ENCODE measurements at places on chromosomes 7 and 10. TPM values are rescaled to one million over a fixed set of nuclear protein-coding genes. Genes with fewer than 3 reads are reported as not detected.

GRCh38 chr10:33635967-33636515, 301.6 kb upstream of the NRP1 start:
- no peak overlapping the region for H3K27ac ChIP-seq
- no peaks in the 10 kb centered on the region for H3K36me3 ChIP-seq
- H3K4me1 ChIP-seq, result no peaks in the 10 kb centered on the region
- no peak for DNase-seq

- DNase-seq, result no peak
- H3K4me3 ChIP-seq, result peak overlapping the region; percentile 93
- H3K4me1 ChIP-seq, result peaks cover 9% of the 10 kb centered on the region
- H3K27ac ChIP-seq, result peak overlapping the region; percentile 84
- peaks cover 18% of the 10 kb centered on the region for H3K36me3 ChIP-seq
These were observed 951 bp downstream of the ZNF25 start for GRCh38 chr10:37975401-37975991.

DNA sequence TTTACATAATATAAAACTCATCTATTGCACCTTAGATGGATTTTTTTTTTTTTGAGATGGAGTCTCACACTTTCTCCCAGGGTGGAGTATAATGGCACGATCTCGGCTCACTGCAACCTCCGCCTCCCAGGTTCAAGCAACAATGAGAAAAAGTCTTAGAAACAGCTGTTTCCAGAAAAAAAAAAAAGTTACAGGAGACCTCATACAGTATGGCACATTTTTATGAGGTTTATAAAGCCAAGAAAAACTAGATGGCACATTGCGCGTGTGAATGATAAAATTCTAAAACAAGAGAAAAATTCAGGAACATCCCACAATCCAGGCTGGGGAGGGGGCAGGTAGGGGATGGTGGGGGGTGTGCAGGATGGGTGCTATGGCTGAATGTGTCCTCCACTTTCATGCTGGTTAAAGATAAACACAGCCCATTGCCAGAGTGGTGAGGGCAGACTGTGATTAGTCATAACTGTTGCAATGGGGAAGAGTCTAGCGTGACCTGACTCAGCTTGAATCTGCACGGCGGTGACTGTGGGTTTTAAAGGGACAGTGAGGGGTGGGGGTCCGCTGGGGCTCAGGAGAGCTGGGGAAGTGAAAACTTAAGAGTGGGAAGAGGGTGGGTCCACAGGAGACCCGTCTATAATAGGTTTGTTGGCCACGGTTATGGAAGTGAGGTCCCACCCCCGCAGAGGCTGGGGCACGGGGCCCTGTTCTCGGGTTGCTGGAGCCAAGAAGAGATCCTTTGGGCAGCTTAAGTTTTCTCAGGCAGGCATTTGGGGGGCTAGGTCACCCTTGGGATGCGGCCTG, 11.9 kb upstream of the LRRC27 start:
- H3K27me3 ChIP-seq, result no peaks in the 10 kb centered on the region
- H3K4me1 ChIP-seq, result peaks cover 38% of the 10 kb centered on the region
- H3K36me3 ChIP-seq, result peaks cover 9% of the 10 kb centered on the region
- H3K27ac ChIP-seq, result peak overlapping the region; percentile 78
- peak overlapping the region; percentile 19 for H3K4me3 ChIP-seq
- DNase-seq, result peak; percentile 49

DNA sequence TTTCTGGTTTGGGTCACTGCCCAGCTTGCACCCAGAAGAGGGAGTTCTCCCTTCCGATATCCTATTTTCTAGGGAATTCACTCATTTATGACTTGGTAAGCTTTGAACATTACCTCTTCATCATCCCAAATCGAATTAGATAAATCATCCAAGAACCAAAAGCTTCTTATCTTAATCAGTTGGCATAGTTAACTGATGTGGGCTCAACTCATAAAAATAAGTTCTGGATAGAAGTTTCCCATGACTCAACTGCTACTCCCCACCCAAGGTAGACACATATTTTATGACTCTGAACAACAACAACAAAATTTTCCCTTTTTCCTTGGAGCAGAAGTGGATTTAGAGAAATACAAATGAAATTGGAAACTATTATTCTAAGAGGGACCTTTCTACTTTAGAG, 102.9 kb upstream of the CCDC6 start:
- no peaks in the 10 kb centered on the region for H3K27me3 ChIP-seq
- no peak overlapping the region for H3K4me3 ChIP-seq
- no peaks in the 10 kb centered on the region for H3K36me3 ChIP-seq
- DNase-seq, result no peak
- no peak overlapping the region for H3K27ac ChIP-seq
- peaks cover 22% of the 10 kb centered on the region for H3K4me1 ChIP-seq

IFIT1 gene
- total RNA-seq, result 52.3 TPM
